ENCODE measurements at places on chromosomes 3 and 15.

- no peak for DNase-seq
Measured at GRCh38 chr3:117927825-117928224, 1106.8 kb downstream of the IGSF11 start.

- no peak for DNase-seq
Measured at GRCh38 chr15:31930967-31931366, 99.3 kb upstream of the CHRNA7 start.

GRCh38 chr3:17399586-17399985 is 342.8 kb downstream of the TBC1D5 start:
- no peak for DNase-seq

GRCh38 chr15:62972814-62973213 is 69.7 kb upstream of the TPM1 start:
- no peak for DNase-seq

- DNase-seq = no peak
Measured at GRCh38 chr3:35492841-35493240, 146.5 kb upstream of the ARPP21 start.

- DNase-seq = no peak
Measured at GRCh38 chr15:100400996-100401395, 59.2 kb upstream of the ADAMTS17 start.

DNA sequence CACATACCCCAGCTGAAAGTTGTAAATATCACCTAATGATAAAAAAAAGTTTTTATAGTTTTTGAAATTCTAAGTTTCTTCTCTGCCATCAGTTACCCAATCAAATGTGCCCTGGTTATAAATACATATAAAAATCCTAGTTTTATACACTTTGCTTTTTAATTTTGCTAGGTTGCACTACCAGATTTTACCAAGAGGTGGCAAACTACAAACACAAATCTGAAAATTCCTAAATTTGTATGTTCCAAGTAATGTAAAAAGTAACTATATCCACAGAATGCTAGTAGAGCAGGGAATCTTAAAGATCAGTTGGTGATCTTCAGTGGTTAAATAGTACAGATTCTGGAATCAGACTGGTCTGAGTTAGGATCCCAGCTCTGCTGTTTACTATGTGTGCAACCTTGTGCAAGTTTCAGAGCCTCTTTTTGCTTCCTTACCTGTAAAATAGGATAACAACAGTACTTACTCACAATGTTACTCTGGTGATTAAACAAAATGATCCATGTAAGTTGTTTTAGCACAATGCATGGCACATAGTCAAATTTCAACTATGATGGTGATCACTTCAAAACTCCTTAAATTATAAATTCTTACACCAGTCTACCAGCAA is 11.0 kb downstream of the TRPM7 start:
- no peak for DNase-seq

DNA sequence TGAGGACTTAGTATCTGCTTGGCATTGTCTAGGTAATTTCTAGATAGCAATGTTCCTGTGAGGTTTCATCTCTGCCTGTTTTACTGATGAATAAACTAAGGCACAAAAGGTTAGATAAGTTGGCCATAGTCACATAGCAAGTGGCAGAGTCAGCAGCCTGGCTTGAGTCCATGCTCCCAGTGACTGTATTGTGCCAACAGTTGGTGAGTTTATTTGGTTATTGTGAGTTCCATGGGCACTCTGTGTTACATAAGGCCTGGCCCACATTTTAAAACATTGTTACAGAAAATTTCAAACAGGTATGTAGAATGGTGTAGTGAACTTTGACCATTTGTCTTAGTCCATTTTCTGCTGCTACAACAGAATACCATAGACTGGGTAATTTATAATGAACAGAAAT is 15.2 kb downstream of the MCM2 start:
- no peak for DNase-seq

DNA sequence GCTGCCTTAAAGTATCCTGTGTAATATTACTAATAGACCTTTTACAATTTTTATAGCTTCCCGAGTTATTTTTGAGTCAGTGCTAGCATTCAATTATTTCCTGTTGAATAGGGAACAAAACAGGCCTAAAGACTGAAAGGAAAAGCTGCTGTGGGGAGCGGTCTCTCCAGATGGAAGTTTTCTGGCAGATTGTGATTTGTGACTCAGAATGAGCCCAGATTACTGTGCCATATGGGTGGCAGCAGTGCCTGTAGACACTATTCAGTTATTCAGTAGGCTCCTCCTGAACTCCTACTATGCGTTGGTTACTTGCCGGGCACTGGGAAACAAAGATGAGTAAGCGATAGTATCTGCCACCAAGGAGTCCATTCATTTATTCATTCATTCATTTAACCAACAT is 211.8 kb downstream of the CHST2 start:
- no peak for DNase-seq

DNA sequence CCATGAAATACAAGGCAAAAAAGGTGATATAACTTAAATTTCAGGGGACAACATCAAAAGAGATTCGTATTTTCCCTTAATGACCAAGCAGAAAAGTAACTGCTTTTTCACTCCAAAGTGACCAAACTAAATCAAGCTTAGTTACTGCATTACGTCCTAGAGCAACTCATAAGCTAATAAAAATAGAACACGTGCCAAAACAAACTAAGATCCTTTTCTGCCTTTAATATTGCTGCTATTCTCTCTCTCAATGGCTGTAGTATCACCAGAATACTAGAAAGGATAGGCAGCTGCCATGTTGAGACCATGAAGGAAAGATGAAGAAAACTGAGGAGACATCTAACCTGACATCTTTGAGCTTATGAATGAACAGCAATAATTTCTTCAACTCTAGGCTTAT is 43.3 kb downstream of the UBXN7 start:
- no peak for DNase-seq

DNA sequence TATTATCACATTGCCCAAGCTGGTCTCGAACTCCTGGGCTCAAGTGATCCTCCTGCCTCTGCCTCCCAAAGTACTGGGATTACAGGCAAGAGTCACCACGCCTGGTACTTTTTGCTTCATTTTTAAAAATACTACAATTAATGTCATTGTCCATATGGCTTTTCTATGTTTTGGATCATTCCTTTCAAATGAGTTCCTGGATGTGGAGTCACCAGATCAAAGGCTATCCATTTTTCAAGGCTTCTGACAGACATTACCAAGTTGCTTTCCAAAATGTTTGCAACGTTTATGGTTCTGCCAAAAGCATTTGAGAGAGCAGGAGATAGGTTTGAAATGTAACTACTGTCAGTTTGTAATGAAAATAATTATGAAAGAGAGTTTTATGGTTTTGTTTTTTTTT is 34.2 kb upstream of the BCL2L10 start:
- no peak for DNase-seq

GRCh38 chr3:183527428-183528379 is 27.8 kb downstream of the KLHL6 start:
- peak; percentile 73 for DNase-seq

DNA sequence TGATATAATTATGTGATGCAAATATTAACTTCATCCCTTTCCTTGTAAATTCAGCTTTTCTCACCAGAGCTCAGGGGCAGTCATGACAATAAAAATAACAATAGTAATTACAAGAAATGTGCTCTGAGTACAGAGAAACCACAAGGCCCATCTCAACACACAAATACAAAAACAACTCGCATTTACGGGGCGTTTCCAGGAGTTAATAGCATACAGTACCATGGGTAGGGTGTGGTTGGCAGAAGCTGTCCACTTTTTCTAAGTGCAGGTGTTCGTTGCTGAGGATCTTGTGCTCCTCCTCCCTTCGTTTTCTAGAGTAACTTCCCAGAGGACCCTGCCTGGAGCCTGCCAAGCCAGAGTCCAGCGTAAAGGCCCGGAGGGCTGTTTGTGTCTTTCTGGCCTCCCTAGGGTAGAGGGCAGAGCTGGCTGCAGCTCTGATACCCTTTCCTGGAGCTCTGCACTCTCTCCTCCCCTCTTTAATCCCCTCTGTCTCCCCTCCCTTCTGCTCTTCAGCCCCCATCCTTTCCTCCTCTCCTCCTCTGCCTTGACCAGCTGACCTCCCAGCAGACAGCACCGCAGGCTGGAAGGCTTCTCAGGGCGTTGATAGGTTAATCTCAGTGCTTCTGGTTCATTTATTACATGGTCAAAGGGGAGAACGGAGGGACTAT is 11.4 kb downstream of the SEMA3G start:
- DNase-seq = no peak

DNA sequence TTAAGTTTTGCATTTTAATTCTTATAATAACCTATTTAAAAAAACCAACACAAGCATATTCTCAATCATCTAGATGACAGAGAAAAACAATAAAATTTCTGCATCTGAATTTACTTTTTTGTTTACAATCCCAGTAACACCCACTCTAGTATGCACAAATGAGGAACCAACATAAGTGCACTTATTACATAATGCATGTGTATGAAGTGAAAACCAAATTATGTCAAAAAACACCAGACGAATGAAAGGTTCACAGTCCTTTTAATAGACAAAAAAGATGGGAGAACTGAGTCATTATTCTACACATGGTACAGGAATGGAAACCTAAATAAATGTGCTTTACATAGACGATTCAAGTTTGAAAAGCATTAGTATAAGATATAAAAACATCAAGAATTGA is 91.7 kb downstream of the NR1I2 start:
- no peak for DNase-seq

Data from GM10248 (cell line).